ENCODE measurements at places on chromosomes 5 and 9.

- no peak for DNase-seq
These were observed 240.3 kb upstream of the NREP start for GRCh38 chr5:111997308-111997707.

- DNase-seq, result no peak
These were observed 35.2 kb downstream of the MVB12B start for GRCh38 chr9:126361810-126362238.

DNA sequence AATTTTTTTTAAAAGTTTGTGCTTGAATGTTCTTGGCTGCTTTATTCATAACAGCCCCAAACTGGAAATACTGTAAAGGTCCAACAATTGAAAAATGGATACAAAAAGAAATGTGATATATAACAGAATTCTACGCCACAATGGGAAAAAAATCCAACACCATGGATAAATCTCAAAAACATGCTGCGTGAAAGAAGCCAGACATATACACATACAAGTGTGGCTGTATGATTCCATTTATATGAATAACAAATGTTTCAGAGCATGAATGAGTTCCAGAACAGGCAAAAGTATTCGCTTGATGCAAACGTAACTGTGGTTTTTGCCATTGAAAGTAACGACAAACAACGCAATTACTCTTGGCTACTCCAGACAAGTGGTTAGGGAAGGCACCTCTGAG, 7.2 kb upstream of the SFXN1 start:
- DNase-seq, result no peak

DNA sequence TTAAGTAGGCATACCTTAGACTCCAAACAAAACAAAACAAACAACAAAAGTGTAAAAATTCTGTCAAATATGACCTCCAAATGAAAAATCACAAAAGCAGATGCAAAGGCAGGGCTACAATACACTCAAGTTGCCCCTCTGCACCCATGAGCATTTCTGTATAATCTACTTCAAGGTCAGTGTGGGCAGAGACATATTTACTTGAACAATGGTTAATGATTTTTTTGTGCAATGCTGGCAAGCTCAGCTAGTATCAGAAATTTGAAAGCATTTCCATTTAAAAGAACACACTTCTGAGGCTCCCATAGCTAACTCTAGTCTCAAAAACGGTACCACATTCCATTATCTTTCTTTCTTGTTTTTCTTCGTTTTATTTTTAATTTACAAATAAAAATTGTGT, 57.9 kb downstream of the PLCXD3 start:
- no peak for DNase-seq

GRCh38 chr9:94900222-94901018, 173.9 kb downstream of the AOPEP start:
- no peak for DNase-seq

DNA sequence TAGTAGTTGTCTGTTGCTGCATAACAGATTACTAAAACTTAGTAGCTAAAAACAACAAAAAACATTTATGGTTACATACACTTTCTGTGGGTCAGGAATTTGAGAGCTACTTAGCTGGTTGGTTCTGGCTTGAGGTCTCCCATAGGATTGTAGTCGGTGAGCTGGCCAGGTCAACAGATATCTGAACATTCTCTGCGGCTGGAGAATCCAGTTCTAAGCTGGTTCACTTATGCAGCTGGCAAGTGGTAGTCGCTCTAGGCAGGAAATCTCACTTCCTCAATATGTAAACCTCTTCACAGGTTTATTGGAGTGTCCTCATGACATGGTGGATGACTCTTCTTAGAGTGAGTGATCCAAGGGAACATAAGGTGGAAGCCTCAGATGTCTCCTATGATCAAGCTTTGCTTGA, 65.7 kb upstream of the TNFAIP8 start:
- DNase-seq, result no peak

DNA sequence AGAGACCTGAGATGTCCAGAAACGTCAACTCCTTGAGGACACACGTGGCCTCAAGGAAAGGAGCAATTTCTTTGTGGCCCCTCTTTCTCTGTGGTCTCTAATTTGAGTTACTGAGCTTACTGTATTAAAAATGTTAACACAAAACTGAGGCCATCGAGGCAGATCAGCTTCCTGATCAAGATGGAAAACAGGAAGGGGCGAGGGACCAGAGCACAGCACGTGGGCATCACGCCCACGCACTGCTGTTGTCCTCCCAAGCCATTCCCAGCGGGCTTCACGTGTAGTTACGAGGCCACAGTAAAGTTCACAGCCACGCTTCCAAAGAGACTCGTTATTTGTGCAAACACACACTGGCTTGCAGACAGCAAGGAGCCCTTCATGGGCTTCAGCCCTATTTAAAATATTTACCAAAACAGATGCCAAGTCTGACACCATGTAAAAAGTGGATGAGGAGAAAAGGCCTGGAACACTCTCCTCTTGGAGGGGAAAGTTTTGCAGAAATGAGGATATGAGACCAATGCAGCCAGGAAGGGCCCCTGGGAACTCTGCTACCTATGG, 149.5 kb downstream of the ROR2 start:
- DNase-seq, result no peak

DNA sequence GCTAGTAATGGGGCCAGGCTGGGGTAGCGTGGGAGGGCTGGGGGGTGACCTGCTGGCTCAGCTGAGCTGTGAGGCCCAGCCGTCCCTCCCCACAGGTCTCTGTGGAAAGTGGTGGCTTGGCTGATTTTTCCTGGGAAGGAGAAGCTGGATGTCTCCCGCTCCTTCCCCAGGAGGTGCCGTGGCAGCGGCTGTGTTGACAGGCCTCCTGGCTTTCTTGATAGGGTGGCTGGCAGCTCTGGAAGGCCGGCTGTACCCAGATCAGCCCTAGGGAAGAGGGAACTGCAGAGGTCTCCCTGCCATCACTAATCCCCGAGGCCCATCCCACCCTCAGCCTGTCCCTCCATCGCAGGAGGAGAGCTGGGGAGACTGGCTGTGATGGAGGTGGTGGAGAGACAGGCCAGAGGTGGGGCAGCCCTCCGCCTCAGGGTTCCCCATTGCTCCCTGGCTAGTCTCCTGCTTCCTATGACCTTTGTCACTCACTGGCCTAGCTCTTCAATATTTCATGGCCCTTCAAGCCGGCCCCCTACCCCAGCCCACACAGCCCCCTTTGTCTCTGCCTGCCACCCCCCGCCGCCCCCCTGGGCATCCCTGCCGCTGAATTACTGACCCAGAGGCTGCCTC, 6.8 kb downstream of the CXXC5 start:
- DNase-seq, result no peak

DNA sequence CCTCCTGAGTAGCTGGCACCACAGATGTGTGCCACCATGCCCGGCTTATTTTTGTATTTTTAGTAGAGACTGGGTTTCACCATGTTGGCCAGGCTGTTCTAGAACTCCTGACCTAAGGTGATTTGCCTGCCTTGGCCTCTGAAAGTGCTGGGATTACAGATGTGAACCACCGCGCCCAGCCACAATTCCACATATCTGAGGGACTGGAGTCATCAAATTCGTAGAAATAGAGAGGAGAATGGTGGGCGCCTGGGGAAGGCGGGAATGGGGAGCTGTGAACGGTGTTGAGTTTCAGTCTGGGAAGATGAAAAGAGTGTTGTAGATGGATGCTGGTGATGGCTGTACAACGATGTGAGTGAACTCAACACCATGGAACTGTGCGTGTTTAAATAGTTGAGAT, 1.9 kb upstream of the ABO start:
- no peak for DNase-seq

DNA sequence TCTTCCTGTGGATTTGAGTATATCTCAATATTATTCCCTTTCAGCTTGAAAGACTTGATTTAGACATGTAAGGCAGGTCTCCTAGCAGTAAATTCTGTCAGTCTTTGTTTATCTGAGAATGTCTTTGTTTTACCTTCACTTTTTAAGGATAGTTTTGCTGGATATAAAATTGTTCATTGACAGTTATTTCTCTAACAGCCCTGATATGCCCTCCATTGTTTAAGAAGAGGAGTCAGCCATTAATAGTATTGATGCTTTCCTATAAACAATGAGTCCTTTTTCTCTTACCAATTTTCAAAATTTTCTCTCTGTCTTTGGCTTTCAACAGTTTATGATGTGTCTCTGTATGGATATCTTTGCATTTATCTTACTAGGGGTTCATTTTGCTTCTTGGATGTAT, 163.5 kb upstream of the ANKRD55 start:
- DNase-seq, result no peak

- DNase-seq, result no peak
These were observed 25.5 kb upstream of the TIFAB start for GRCh38 chr5:135477613-135478066.

DNA sequence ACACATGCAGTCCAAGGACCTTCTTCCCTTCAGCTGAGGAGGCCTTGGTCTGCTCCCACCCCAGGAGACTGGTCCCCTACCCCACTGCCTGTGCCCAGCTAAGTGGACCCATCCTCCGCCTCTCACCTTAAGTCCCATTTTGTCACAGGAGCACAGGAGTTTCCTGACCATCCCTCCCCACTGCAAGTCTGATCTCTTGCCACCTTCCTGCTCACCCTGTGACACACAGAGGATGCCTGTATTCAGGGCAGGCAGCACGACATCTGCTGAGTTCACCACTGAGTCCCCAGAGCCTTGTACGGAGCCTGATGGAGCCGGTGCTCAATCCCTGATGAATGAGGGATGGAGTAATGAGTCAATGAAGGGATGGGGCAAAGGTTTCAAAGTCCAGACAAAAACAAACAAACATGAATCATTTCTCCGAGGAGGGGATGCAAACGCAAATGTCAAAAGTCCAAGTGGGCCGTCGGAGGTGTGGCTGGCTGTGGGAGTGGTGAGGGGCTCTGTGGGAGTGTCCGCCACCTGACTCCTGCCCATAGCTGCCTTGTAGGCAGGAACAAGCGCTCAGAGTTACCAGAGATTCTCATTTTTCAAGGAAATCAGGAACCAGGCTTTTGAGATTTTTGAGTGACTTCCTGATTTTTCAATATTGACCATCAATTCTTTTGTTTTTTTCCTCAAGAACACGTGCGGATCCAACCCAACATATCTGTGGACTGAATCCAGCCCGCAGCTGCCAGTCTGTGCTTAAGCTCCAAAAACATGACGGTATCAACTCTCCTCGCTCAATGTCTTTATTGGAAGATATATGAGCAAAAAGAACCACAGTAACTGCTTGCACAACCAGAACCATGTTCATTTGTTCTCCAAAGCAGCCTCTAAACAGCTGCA, 4.4 kb downstream of the RAPGEF1 start:
- DNase-seq, result no peak

DNA sequence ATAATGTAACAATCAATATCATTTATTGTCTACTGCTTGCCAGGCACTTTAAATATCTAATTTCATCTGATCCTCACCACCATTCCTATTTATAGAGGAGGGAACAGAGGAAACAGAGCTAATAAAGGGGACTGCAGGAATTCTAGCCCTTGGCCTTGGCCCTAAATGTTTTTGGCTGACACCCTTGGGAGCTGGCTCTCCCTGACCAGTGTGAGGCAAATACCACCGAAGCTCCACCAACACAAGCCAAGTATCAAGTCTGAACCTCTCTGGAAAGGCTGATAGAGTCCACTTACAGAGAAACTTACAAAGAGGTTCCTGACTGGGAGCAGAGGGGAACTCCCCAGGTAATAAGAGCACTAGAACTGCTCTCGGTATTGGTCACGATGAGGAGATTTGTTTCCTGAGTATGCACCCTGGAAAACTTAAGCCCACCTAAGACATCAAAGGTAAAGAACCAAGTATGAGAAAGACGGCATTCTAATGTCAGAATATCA, 243.1 kb upstream of the PANK3 start:
- no peak for DNase-seq

GRCh38 chr5:105840800-105841199, 1829.9 kb downstream of the EFNA5 start:
- DNase-seq, result no peak

DNA sequence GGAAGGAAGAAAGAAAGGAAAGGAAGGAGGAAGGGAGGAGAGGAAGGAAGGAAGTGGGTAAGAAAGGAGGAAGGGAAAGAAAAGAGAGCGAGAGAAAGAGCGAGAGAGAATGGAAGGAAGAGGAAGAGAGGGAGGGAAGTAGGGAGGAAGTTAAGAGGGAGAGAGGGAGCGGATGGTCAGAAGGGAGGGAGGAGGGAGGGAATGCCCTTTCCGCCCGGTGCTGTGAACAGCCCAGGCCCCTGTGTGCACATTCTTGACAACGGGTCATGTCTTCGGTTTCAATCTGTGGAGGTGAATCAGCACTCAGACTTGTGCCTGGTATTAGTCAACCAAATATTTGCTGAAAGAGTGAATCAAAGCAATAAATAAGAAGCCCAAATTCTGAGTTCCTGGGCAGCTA, 39.2 kb downstream of the PRUNE2 start:
- no peak for DNase-seq

DNA sequence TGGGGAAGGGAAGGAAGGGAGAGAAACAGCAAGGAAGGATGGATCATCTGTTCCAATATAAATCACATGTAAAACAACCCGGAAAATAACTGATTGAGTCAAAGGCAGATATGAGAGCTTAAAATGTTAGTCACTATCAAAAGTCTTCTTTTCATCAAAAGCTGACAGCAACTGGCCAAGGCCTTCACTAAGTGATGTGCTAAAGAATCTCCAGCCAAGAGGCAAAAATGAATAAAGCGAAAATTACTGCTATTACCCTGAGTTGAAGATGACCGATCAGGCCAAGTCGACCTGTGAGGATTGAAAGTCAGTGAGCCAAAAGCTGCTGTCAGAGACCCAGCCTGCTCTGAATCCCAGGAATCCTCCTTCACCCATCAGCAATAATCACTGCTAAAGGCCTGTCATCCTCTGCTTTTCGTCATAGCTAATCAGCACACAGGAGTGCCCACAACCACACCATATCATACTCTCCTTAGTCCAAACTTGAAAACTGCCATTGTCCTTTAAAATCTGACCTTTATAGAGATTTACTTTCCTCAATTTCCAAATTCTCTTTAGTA, 736.9 kb downstream of the TLE1 start:
- no peak for DNase-seq

DNA sequence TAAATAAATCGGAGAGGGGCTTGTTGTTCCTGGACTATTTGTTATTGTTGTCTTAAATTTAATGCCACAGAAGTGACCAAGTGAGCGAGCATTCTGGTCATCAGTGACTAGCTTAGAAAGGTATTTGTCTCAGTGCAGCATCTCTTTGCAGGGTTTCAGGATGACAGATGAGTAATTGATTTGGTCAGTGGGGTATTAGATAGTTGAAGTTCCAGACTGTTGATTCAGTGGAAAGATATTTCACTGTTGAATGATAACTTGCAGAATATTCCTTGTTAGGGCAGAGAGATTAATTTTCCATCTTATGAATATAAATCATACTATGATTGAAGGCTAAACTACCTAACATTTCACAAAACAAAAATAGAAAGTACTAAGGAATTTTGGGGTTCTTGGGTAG, 122.4 kb downstream of the TRIO start:
- no peak for DNase-seq

DNA sequence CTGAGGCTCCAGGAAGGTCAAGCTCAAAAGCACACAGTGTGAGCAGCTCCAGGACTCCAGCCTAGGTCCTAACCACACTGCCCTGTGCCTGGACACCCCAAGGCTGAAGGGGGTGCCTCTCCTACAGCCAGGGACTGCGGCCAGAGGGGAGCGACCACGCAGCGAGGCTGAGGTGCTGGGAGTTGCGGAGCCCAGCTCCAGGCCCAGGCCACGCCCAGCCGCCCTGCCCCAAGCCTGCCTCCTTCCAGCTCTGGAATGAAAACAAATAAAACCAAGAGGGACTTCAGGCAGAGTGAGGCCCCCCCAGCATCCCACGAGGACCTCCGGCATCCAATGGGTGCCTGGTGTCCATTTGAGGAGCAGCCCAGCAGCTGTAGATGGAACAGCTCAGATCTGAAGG, 15.2 kb downstream of the VAV2 start:
- DNase-seq, result no peak
